ENCODE measurements at places on chromosomes 13 and 19.
A peak's percentile ranks its signal among the peaks of the same experiment; 100 is the strongest.

DNA sequence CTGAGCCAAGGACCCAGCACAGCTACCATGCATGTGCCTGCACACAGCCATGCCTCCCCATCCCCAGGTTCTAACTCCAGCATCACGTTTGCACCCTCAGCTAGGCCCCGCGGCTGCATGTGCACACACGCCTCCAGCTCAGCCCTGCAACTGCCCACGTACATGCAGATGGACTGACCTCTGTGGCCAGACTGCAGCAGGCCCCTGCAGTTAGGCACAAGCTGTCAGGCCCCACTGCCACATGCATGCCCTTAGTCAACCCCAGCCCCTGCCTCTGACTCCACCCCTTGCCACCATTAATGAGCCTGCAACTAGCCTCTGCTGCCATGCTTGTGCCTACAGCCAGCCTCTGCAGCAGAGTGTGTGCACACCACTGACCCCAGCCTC, 23.1 kb downstream of the SLC6A16 start:
- DNase-seq: no peak

- DNase-seq: no peak
Measured at GRCh38 chr13:26561651-26562511, 4.4 kb downstream of the WASF3 start.

- DNase-seq: no peak
Measured at GRCh38 chr13:40334031-40334430, 332.4 kb downstream of the FOXO1 start.

DNA sequence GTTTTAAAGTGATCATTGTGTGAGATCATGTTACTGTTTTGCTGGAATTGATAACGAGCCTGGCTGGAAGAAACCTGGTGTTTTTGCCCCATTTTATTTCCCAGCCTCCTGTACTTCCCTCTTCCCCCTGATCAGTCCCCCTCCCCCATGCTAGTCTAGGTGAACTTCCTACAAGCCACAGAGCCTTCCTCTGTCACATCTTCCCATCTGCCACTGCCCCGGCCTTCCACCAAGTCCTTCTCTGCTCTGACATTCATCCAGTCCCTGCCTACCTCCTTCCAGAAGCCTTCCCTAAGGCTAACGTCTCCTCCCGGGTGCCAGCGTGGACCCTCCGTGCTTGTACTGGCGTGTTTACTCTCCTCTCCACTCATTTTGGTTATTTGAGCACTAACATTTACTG, 14.3 kb downstream of the FARP1 start:
- no peak for DNase-seq

GRCh38 chr19:48556163-48556562, 4.2 kb downstream of the SULT2B1 start:
- no peak for DNase-seq

GRCh38 chr13:110248449-110249143, 58.4 kb downstream of the COL4A1 start:
- DNase-seq: no peak

GRCh38 chr13:81686877-81687276, 1346.0 kb upstream of the SPRY2 start:
- no peak for DNase-seq

GRCh38 chr19:56572589-56572988, 5.3 kb downstream of the ZNF470 start:
- no peak for DNase-seq

GRCh38 chr19:13045812-13046211, 50.5 kb downstream of the NFIX start:
- DNase-seq: no peak

- DNase-seq: no peak
Measured at GRCh38 chr19:43754253-43754502, 584 bp downstream of the SMG9 start.

- DNase-seq: no peak
Measured at GRCh38 chr13:73403355-73404120, 344.7 kb downstream of the KLF5 start.

GRCh38 chr13:102779436-102780159, 6.0 kb upstream of the TEX30 start:
- no peak for DNase-seq

DNA sequence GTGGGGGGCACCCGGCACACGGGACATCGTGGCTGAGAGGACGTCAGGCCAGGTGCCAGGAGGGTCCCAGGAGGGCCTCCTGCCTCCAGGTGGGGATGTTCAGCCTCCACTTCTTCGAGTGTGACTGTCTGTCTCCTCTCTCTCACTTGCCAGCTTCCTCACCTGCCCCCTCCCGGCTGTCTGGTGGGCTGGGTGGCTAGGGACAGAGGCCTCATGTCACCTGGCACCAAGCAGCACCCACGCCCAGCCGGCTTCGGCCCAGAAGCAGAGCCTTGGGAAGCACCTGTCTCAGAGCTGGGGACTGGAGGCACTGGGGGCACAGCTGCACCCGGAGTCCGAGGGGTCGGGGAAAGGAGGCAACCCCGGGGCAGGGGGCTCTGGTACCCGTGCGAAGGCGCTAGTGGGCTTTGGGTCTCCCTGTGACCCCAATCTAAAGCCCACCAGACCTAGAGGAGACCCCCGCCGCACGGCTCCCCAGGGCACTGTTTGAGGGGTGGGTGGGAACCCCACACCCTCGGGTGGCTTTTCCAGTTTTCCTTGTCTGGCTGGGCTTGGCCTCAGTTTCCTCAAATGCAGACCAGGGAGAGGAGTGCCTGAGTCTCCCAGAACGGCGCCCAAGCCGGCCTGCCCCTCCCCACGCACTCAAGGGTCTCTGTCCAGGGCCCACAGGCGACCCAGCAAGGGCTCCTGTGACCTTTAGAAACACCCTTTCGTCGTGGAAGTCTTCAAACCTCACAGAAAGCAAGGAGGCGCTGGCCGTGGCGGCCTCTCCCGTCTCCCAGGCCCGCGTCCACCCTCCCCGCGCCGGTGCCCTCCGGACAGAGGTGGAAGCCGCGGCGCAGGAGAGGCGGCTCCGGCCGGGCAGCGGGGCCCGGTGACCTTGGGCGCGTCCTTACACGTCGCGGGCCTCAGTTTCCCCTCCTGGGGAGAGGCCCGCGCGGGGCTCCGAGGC, 664 bp upstream of the HCN2 start:
- DNase-seq: no peak

DNA sequence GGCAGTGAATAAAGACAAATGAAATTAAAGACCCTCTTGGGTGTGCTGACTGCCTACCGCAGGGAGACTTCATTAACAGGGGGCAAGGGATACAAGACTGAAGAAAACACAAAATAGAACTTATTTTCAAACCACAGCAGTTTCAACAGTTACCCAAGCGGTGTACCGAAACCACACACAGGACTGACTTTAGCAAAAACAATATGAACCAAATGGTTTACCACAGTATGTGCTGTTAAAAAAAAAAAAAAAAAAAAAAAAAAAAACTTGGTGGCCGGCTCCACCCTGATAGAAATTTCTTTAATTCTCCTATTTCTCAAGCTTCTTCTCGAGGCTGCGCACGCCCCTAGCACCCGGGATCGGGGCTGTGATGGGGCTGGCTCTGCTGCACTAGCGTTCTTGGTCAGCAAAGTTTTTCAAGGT, 42.6 kb downstream of the KLF2 start:
- DNase-seq: peak; percentile 81

GRCh38 chr19:37955986-37956385, 49.0 kb downstream of the SIPA1L3 start:
- no peak for DNase-seq

- no peak for DNase-seq
Measured at GRCh38 chr19:19067276-19068072, 3.7 kb downstream of the SLC25A42 start.

DNA sequence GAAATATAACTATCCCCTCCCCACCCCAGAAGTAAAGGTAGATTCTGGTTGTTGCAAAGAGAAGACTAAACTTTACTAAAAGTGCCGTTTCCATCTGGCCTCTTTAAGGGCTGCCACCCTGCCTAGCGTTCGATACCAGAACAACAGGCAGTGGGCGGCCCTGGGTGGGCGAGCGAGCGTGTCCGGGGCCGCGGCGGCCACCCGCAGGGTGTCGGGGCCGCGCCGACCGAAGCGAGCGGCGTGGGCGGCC, 2.6 kb downstream of the FGF9 start:
- no peak for DNase-seq

DNA sequence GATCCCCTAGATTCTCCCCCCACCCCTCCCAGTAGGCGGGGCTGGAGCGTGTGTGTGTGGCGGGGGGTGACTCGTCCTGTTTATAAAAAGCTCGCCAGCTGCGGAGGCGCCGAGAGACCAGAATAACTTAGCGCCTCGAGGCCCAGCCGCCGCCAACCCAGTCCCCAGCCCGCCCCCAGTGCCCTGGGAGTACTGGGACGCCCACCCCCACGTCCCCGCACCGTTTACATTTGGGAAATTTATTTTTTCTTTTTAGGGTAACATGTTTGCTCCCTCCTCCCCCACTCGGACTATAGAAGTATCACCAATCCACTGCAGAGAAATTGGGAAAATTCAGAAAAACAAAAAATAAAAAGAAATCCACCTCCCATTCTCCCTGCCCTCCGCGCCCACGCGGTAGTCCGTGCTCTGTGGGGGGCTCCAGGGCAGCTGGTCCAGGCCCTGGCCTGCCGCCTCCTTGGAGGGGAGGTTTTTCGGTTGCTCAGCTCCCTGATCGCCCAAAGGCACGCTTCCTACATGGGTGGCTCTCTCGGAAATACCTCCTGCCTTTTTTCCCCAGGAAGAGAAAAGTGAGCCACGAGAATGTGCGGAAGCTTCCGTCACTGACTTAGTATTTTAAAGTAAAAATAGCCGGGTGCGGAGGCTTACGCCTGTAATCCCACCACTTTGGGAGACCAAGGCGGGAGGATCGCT, 1.5 kb upstream of the RAB3A start:
- peak; percentile 87 for DNase-seq

DNA sequence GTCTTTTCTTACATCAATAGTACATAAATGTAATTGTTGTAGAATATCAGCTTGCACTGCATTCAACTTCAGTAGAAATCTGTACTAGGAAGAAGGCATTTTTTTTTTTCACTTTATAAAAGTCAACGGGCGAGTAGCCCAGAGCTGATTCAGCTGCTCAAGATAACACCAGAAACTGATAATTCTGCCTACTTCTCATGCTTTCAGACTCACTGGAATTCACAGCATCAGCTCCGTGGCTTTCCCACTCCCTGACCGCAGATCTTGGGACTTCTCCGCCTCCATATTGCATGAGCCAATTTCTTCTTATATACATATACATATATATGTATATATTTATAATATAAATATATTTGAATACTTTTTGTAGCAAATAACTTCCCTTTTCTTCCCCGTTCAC, 263.1 kb upstream of the RXFP2 start:
- DNase-seq: no peak

DNA sequence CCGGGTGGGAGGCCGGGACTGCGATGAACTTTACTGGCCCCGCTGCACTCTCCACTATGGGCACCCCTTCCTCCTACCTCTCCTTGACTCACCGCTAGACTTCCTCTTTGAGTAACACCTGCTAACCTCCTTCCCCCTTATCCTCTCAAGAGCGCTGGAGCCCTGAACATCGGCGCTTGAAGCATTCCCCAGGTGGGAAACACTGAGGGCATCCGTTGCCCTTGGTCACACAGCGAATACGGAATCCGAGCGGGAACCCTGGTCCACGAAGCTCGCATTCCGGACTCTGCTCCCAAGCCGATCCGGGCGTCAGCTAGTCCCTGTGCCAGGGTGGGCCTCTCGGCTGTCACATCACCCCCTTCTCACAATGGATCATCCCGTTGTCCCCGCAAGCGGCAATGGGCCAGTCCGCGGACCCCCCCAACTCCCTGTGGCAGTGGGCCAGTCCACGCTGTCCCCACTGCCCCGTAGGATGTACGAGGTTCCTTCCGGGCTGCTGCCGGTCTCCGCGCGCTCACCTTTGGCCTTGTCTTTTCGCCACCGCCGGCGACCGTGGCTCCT, 4.2 kb downstream of the LIPE start:
- peak; percentile 65 for DNase-seq

DNA sequence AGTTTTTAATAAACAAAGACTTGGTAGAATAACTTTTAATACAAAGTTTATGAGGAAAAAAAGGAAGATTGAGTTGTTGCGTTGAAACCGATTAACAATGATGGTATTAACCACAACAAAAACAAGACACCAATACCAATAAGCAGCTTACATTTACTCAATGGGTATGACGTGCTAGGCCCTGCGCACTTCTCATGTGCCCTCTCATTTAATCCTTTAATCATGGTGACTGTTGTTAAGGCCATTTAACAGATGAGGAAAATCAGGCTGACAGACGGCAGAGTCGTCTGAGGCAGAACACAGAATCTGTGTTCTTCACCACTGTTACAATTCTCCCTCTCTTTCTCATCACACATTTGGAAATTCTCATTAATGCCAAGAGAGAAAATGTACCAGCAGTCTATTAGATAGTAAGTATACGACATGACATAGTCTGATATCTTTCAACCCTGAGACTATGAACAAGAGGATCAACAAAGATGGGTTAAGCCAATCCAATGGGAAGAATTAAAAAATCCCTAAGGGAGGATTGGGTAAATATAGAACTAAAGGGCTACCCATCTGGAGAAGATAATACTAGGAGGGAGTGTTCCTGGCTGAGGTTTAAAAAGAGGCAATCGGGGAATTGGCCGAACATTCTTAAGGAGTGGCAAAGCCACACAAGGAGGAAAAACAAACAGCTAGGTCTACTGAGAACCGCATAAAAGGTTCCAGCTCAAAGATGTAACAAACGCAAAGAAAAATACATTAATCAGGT, 54.0 kb downstream of the DOCK9 start:
- DNase-seq: no peak

DNA sequence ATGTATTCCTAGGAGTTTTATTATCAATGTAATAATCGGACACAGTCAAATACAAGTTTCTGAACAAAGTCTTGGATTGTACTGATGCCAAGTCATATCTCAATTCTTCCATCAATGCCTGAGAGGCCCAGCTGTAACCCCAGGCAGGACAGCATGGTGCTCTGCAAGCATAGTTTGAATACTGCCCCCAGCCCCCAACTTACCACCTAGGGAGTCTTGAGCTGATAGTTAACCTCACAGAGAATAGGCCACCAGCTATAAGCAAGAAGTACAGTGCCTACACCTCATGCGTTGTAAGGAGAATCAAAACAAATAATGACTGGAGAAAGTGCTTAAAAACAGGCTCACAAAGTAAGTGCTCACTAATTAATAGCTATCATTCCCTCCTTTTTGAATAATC, 2.7 kb downstream of the PROSER1 start:
- no peak for DNase-seq

GRCh38 chr13:77239312-77239711, 87.6 kb downstream of the MYCBP2 start:
- no peak for DNase-seq

GRCh38 chr13:110726726-110727125, 13.2 kb downstream of the ING1 start:
- no peak for DNase-seq
